Progenitor cell of endocrine pancreas (in vitro differentiated cells): ENCODE measurements at places on chromosomes 7 and 10. TPM values are rescaled to one million over a fixed set of nuclear protein-coding genes. Genes with fewer than 3 reads are reported as not detected.

CRYGN gene
- total RNA-seq, result 2.5 and 3.2 TPM in 2 replicates

AKR1C1 gene
- total RNA-seq, result 4.8 and 6.6 TPM in 2 replicates

PAPOLB gene
- 0.07 and 0.10 TPM in 2 replicates for total RNA-seq

PTN gene
- 3.1 TPM in 2 replicates for total RNA-seq

CALML5 gene
- total RNA-seq, result not detected in 2 replicates

MLXIPL gene
- total RNA-seq, result 47.3 and 48.6 TPM in 2 replicates

IFIT1B gene
- not detected in 2 replicates for total RNA-seq

TBL2 gene
- 42.1 and 44.9 TPM in 2 replicates for total RNA-seq

NANOS1 gene
- total RNA-seq, result 2.7 and 3.5 TPM in 2 replicates

MBL2 gene
- not detected in 2 replicates for total RNA-seq

HOXA11 gene
- not detected in 2 replicates for total RNA-seq

LRRTM3 gene
- not detected in 2 replicates for total RNA-seq

CUL2 gene
- 36.2 and 38.1 TPM in 2 replicates for total RNA-seq

HOXA1 gene
- 27.4 and 31.2 TPM in 2 replicates for total RNA-seq

SP8 gene
- total RNA-seq, result 1.1 and 2.1 TPM in 2 replicates

C7orf57 gene
- not detected in 2 replicates for total RNA-seq

POLL gene
- 49.3 and 55.9 TPM in 2 replicates for total RNA-seq

TMUB1 gene
- total RNA-seq, result 40.4 and 48.6 TPM in 2 replicates

BMPER gene
- total RNA-seq, result 0.36 and 0.69 TPM in 2 replicates

PPP1R9A gene
- 55.2 and 57.2 TPM in 2 replicates for total RNA-seq

KEL gene
- 1.7 and 1.9 TPM in 2 replicates for total RNA-seq

SCART1 gene
- total RNA-seq, result 1.7 and 3.0 TPM in 2 replicates

OR6V1 gene
- total RNA-seq, result not detected in 2 replicates

FAM25G gene
- not detected in 2 replicates for total RNA-seq

CLEC5A gene
- total RNA-seq, result not detected in 2 replicates

SPDYE2B gene
- not detected in 2 replicates for total RNA-seq

OPN1SW gene
- not detected in 2 replicates for total RNA-seq

IKZF1 gene
- total RNA-seq, result 0.36 and 0.42 TPM in 2 replicates

ADCY1 gene
- 11.3 and 13.6 TPM in 2 replicates for total RNA-seq

LMOD2 gene
- total RNA-seq, result not detected in 2 replicates

PLXNA4 gene
- 0.38 and 0.40 TPM in 2 replicates for total RNA-seq

SLC26A3 gene
- total RNA-seq, result 2.0 and 2.8 TPM in 2 replicates

OR13A1 gene
- 0.38 TPM in 2 replicates for total RNA-seq

ARHGAP19 gene
- 20.4 and 21.1 TPM in 2 replicates for total RNA-seq

KLF14 gene
- total RNA-seq, result 0.09 and 0.14 TPM in 2 replicates

MIOS gene
- total RNA-seq, result 62.0 and 62.3 TPM in 2 replicates

ENKUR gene
- total RNA-seq, result 0.46 and 1.0 TPM in 2 replicates

ZNF804B gene
- not detected in 2 replicates for total RNA-seq

SRPK2 gene
- total RNA-seq, result 78.8 and 79.3 TPM in 2 replicates

WNT8B gene
- total RNA-seq, result 2.8 and 3.1 TPM in 2 replicates

PDZD7 gene
- total RNA-seq, result 0.29 and 0.84 TPM in 2 replicates

ODAD2 gene
- total RNA-seq, result 0.67 and 0.78 TPM in 2 replicates
